H1 (cell line): ENCODE measurements at places on chromosomes 12 and 14. TPM values are rescaled to one million over a fixed set of nuclear protein-coding genes. Genes with fewer than 3 reads are reported as not detected.

Gene BCL11B
- 5.9 TPM in 2 replicates for total RNA-seq

Gene PRIMA1
- 3.9 and 4.5 TPM in 2 replicates for total RNA-seq

Gene CHPT1
- 22.5 and 23.3 TPM in 2 replicates for total RNA-seq

Gene SOX5
- 1.1 and 2.6 TPM in 2 replicates for total RNA-seq

Gene AMN
- 0.99 and 1.5 TPM in 2 replicates for total RNA-seq

Gene CLEC2D
- total RNA-seq, result 5.2 and 6.2 TPM in 2 replicates

Gene GALNT4
- total RNA-seq, result 3.3 and 3.6 TPM in 2 replicates

Gene CCDC197
- total RNA-seq, result not detected in 2 replicates

Gene DBX2
- not detected in 2 replicates for total RNA-seq

Gene GUCY2C
- 2.5 and 3.2 TPM in 2 replicates for total RNA-seq

Gene NRL
- total RNA-seq, result 1.1 TPM in 2 replicates

Gene NRIP2
- total RNA-seq, result not detected in 2 replicates

Gene POTEG
- total RNA-seq, result not detected in 2 replicates

Gene GPX2
- 0.30 and 0.50 TPM in 2 replicates for total RNA-seq

Gene OR4K14
- total RNA-seq, result not detected in 2 replicates

Gene RND1
- 15.8 and 16.2 TPM in 2 replicates for total RNA-seq

Gene OR4Q3
- not detected in 2 replicates for total RNA-seq

Gene STRN3
- total RNA-seq, result 37.7 and 38.1 TPM in 2 replicates

Gene INHBE
- 7.0 and 10.2 TPM in 2 replicates for total RNA-seq

Gene MMP19
- total RNA-seq, result 2.6 and 2.7 TPM in 2 replicates

Gene CCDC63
- 0.55 and 0.93 TPM in 2 replicates for total RNA-seq

Gene MYH6
- total RNA-seq, result not detected in 2 replicates

Gene KCNC2
- total RNA-seq, result 0.13 TPM in 1 of 2 replicates, not detected in the other

Gene NANOG
- total RNA-seq, result 229 and 231 TPM in 2 replicates

Gene ASIC1
- total RNA-seq, result 1.9 and 2.4 TPM in 2 replicates

Gene RIN3
- 1.5 and 1.9 TPM in 2 replicates for total RNA-seq

Gene PRH2
- not detected in 2 replicates for total RNA-seq

Gene TSHR
- not detected in 2 replicates for total RNA-seq

Gene SERPINA12
- not detected in 2 replicates for total RNA-seq

Gene OAS1
- total RNA-seq, result not detected in 2 replicates

Gene TMEM117
- total RNA-seq, result 1.4 TPM in 2 replicates

Gene KRT77
- 0.10 TPM in 1 of 2 replicates, not detected in the other for total RNA-seq

Gene PROX2
- not detected in 2 replicates for total RNA-seq

Gene GSG1
- total RNA-seq, result 0.89 and 1.3 TPM in 2 replicates

Gene OR4E2
- total RNA-seq, result not detected in 2 replicates

Gene NAV3
- total RNA-seq, result 5.0 and 5.7 TPM in 2 replicates

Gene TBC1D30
- total RNA-seq, result 5.5 and 5.7 TPM in 2 replicates

Gene OTOGL
- total RNA-seq, result 0.17 and 0.31 TPM in 2 replicates

Gene RTL1
- total RNA-seq, result not detected in 2 replicates

Gene TC2N
- total RNA-seq, result 34.2 and 36.2 TPM in 2 replicates

Gene WDR89
- total RNA-seq, result 32.0 and 32.9 TPM in 2 replicates

Gene CLEC14A
- 0.13 TPM in 2 replicates for total RNA-seq

Gene FBXL14
- 5.5 and 6.2 TPM in 2 replicates for total RNA-seq

Gene CDKN1B
- total RNA-seq, result 27.2 and 28.8 TPM in 2 replicates

Gene MYF6
- not detected in 2 replicates for total RNA-seq

Gene RNU4-1
- total RNA-seq, result 1,424 and 1,786 TPM in 2 replicates
